Activated CD4-positive, alpha-beta T cell treated with anti-CD3 and anti-CD28 coated beads, Interleukin-2, Interleukin-6, amounts not matched to agents 100 ng/mL and 50 ng/mL, durations not matched to agents 16 hours and 8 hours (primary cell): ENCODE measurements at places on chromosomes 11 and 22.

GRCh38 chr11:96335388-96335787, 7.6 kb downstream of the MAML2 start:
- DNase-seq: no peak

DNA sequence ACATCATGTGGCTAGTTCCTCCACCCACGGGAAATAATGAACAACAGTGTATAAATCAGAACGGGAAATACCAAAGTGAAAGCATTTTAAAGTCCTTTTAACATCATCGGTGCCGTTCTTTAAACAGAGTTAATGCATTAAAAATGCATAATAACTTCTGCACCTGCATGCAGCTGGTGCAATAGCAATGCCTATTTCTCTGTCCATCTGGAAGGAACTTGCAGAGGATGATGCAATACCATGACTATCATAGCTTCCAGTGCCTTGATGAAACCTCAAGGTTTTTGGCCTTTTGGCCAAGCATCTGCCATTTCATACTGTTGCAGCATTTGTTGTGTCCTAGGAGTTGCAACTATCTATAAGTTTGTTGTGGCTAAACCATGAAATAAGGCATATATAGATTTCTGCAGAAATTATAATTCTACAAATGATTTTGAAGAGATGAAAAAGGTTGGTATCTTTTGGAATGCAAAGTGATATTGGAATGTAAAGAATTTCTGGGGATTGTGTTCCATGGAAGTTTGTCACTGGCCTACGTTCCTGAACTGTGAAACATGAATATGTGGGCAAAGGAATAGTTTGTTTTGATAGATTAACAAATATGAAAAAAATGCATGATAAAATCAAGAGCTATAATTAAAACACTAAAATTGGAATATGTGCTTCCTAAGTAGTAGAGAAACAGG, 9.8 kb upstream of the EIF3F start:
- no peak for DNase-seq

- DNase-seq: no peak
Measured at GRCh38 chr22:23236440-23237184, 56.3 kb downstream of the BCR start.

GRCh38 chr11:1858154-1858553, 5.3 kb downstream of the LSP1 start:
- DNase-seq: no peak

DNA sequence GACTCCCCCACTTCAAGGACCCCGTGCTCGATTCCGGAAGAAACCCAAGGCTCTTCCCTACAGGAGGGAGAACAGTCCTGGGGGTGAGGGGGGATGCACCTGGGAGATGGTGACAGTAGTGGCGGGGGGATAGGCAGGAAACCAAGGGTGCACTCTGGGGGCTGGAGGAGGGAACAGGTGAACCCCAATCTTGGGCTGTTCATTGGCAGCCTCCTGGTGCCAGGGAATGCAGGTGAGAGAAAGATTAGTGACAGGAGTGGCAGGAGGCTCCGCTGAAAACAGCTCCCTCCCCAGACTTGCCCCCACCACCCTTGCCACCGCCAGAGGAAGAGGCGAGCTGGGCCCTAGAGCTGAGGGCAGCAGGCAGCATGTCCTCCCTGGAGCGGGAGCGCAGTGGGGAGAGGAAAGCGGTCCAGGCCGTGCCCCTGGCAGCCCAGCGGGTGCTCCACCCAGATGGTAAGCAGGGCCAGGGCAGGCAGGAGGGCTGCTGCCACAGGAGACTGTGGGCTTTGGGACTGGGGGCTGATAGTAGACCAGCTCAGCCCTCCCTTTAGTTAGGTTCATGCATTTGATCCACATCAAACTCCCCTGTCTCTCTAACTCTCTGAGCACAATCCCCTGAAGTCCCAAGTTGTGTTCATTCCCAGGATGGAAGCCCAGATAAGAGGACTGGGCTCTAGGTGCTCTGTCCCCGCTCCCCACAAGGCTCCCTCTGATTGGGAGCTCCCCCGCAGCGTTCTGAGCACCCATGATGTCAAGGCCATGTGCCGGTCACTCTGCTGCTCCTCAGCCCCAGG, 14.5 kb downstream of the ROBO3 start:
- DNase-seq: no peak
